ENCODE measurements at places on chromosomes 5 and 9. TPM values are rescaled to one million over a fixed set of nuclear protein-coding genes. Genes with fewer than 3 reads are reported as not detected.

The SPATA31A3 gene
- total RNA-seq: not detected

The OCLN gene
- total RNA-seq: 104 TPM

The SLC25A2 gene
- total RNA-seq: not detected

The TRIM36 gene
- total RNA-seq: 1.3 TPM

The C9orf153 gene
- total RNA-seq: 0.48 TPM

The ANKRD55 gene
- not detected for total RNA-seq

The PSAT1 gene
- total RNA-seq: 108 TPM

The CCDC152 gene
- total RNA-seq: not detected

The OR1N1 gene
- total RNA-seq: not detected

The PCDHGC5 gene
- total RNA-seq: 0.21 TPM

The PCDHB15 gene
- total RNA-seq: 0.24 TPM

The GARNL3 gene
- 6.5 TPM for total RNA-seq

The CAMK2A gene
- 0.24 TPM for total RNA-seq

The ORM1 gene
- not detected for total RNA-seq

The ARSK gene
- 10.9 TPM for total RNA-seq

The ABLIM3 gene
- 2.8 TPM for total RNA-seq

The MEGF10 gene
- under 0.01 TPM for total RNA-seq

The CAVIN4 gene
- total RNA-seq: under 0.01 TPM

The OR2K2 gene
- not detected for total RNA-seq

The POU5F2 gene
- 0.43 TPM for total RNA-seq

The DDX46 gene
- 11.1 TPM for total RNA-seq

The FPGS gene
- 124 TPM for total RNA-seq

The CCL27 gene
- not detected for total RNA-seq

The ASS1 gene
- total RNA-seq: 393 TPM

The TAF11L10 gene
- not detected for total RNA-seq

The SARDH gene
- total RNA-seq: 0.96 TPM

The MYORG gene
- total RNA-seq: 4.0 TPM

The PCDHA11 gene
- 0.48 TPM for total RNA-seq

The SCGB3A2 gene
- total RNA-seq: not detected

The EXOC3 gene
- total RNA-seq: 30.3 TPM

The DOLPP1 gene
- 13.2 TPM for total RNA-seq

The LCNL1 gene
- total RNA-seq: not detected

The MEF2C gene
- 0.85 TPM for total RNA-seq

The ANKDD1B gene
- total RNA-seq: 0.72 TPM

The FOXD4L5 gene
- 0.24 TPM for total RNA-seq

The PCDHGA8 gene
- 0.21 TPM for total RNA-seq

The CTXN3 gene
- total RNA-seq: not detected

The NRARP gene
- 15.7 TPM for total RNA-seq

The ALDH1B1 gene
- 14.7 TPM for total RNA-seq

The SLC34A3 gene
- not detected for total RNA-seq

The CDHR2 gene
- total RNA-seq: not detected

The CCNO gene
- total RNA-seq: 1.2 TPM

The DRD1 gene
- not detected for total RNA-seq

The CATSPER3 gene
- not detected for total RNA-seq

The ECSCR gene
- not detected for total RNA-seq

The IFNK gene
- not detected for total RNA-seq

The SHISAL2B gene
- not detected for total RNA-seq

The LEAP2 gene
- total RNA-seq: 0.21 TPM

The SPATA31C1 gene
- not detected for total RNA-seq

The PRR7 gene
- total RNA-seq: 5.3 TPM

The PRRC1 gene
- total RNA-seq: 40.1 TPM

The GRIN3A gene
- not detected for total RNA-seq

The MLANA gene
- total RNA-seq: not detected

The CXCL14 gene
- 1.1 TPM for total RNA-seq

The MAN1B1 gene
- 69.9 TPM for total RNA-seq

The PCDHB16 gene
- total RNA-seq: not detected

Data from tracheal epithelial cell (primary cell).